NCI-H2227 treated with DMSO at 0.1 percent for 48 hours (cell line): ENCODE measurements at places on chromosomes 7 and 10.
A peak's percentile ranks its signal among the peaks of the same experiment; 100 is the strongest.

DNA sequence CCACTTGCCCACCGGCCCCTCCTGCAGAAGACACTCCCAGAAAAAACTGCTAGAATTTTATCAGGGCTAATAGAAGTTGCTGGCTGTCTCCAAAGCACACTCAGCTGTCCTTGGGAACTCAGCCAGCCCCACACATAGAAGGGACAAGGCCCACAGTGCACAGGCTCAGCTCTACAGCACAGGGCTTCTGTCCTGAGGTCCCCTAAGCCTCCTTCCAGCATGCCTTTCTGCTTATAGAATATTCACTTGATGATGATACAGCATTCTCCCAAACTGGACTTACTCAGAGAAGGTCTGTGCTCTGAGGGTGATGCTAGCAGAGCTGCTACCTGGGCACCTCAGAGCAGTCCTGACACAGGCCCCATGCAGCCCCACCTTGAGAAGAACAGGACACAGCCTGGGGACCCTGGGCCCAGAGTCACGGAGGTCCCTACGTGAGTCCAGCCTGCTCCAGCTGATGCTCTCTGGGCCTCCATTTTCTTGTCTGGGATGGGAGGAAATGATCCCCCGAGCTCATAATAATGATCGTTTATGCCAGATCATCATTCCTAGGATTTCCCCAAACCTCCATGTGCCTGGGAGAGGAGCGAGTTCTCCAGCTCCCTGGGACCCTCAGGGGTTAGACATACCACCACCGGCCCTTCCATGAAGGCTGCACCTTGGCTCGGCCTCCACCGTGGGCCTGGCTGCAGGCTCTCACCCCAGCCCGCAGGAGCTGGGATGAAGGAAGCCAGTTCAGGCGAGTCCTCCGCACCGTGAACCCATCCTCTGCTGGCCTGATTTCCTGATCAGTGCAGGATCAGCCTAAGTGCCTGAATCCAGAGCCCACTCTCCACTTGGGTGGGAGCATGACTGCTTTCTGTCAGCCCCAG lies 145.6 kb downstream of the ZNF248 start:
- no peak for DNase-seq

DNA sequence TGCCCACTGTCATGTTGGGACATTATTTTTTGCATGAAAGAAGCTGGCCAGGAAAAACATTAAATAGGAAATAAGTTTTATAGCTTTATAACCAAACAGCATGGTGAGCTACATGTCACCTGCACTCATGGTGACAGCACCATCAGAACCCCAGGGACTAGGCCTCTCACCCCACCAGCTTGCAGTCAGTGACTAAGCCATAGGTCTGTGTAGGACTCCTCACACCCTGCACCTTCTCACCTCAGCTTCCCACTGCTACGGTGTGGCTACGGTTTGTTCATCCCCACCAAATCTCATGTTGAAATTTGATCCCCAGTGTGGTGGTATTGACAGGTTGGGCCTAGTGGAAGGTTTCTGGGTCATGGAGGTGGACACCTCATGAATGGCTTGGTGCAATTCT lies 161.3 kb upstream of the VIPR2 start:
- no peak for DNase-seq

DNA sequence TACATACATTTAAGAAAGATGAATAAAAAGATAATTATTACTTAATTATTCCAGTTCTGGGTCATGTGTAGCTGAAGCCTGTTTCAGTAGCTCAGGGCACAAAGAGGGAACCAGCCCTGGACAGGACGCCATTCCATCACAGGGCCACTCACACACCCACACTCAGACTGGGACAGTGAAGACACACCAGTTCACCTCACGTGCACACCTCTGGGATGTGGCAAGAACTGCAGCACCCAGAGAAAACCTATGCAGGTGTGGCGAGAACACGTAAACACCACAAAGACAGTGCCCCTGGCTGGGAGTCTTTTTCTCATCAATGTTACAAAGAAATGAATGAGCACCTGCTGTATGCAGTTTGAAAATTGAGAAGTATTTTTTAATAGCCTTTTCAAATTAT lies 1.6 kb upstream of the IDI1 start:
- DNase-seq, result no peak

DNA sequence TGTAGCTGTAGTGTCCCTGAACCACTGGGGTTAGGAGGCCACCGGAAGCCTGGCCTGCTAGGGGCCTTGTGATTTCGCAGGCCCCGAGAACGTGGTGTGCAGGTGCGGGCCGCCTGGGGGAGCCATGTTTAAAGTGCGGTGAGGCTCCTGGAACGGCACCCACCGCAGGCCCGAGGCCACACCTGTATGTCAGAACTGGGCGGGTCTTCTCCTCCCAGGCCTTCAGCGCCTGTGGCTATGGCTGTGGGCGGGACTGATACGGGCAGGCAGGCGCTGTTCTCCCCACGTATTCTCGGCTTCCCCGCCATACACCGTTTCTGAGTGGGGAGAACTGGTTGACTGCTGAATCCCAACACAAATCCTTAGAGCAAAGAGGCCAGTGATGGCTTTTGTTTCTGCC lies 74.8 kb downstream of the DNAJB6 start:
- DNase-seq, result no peak

GRCh38 chr7:103996017-103996551 lies 6.6 kb upstream of the RELN start:
- DNase-seq, result no peak

DNA sequence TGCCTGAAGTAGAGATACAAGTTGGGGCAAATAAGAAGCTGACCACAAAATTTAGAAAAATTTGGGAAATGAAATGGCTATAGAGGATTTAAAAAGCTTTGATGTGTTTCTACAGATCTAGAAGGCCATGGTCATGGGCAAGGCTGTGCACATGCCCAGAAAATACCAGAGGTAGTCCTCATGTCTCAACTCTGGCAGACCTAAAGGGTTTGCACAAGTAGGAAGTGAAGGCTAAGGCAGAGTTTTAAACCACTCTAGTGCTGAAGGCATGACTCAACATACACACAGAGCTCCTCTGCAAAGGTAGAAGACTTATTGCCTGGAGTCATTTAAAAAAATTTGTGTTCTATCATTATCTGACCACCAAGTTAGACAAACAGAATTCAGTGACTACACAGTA lies 364.6 kb downstream of the CCSER2 start:
- DNase-seq, result no peak

DNA sequence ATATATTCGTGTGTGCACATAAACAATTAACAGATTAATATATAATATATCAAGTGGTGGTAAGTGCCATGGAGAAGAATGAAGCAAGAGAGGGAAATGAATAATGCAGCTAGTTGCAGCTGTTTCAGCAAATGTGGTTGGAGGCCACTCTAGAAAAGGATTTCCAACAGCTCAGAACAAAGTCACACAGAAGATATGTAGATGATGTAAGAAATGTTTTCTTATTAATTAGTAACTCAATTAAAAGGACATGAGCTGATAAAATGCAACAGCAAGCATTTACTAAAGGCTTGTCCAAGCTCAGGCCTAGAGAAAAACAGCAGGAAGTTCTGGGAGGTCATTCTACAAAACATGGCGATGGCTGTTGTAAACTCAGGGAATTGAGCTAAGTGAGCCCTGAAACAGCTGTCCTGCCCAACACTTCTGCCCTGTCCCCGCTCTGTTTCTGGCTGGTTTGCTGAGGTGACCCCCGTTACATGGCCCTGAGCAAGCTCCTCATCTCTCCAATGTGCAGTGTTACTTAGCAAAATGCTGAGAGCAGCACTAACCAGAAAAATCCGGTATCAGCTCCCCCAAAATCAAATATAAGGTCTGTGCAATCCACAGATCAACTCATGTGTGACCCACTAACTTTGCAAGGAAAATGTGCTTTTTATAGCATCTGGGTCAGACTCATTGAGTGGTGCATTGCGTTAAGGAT lies 23.4 kb upstream of the C10orf67 start:
- no peak for DNase-seq

GRCh38 chr7:150580638-150581394 lies 13.6 kb downstream of the GIMAP4 start:
- no peak for DNase-seq

DNA sequence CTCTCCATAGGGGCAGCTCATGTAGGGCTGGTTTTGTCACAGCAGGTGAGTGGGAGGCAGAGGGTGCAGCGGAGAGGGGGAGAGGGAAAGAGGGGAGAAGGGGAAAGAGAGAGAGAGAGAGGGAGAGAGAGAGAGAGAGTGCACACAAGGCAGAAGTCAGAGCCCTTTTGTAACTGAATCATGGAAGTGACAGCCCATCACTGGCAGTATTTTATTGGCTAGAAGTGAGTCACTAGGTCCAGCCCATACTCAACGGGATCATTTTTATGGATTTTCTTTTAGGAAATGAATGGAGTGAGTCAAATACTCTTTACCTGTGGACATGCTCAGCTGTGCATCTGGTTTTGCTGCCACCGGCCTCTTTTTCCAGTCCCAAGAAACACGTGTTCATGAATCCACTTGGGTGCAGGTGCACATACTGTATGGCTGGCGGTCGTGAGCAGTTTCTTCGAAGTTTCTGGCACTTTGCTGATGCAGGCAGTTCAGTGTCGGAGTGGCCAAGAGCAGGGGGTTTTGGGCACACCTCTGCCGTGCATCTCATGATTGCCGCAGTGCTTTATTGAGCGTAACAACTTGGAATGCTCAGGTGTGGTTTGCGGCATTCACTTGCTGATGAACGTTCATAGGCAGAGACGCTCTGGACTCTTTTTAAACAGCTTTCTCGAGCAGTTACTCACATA lies 40.3 kb downstream of the DOCK1 start:
- no peak for DNase-seq

DNA sequence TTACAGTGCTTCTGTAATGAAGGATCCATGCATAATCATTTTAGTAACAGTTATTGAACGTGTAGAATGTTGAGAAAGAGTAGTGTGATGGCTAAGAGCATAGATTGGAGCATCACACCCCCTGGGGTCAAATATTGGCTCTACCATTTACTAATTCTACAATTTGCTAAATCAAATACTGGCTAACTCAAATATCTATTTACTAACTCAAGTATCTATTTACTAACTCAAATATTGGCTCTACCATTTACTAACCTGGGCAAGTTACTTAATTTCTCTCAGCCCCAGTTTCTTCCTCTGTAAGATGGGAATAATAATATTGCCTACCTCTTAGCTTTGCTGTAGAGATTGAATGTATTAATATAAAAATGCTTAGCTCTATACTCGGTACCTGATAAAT lies 64.0 kb downstream of the CDK14 start:
- no peak for DNase-seq

- DNase-seq, result no peak
Measured at GRCh38 chr7:92835851-92836488, 403 bp downstream of the CDK6 start.

GRCh38 chr10:93680412-93681047 lies 21.9 kb downstream of the FRA10AC1 start:
- DNase-seq, result peak; percentile 29
